ENCODE measurements at places on chromosomes 12 and 14.
A peak's percentile ranks its signal among the peaks of the same experiment; 100 is the strongest.

- no peak for DNase-seq
Measured at GRCh38 chr14:33432407-33433023, 493.8 kb downstream of the NPAS3 start.

GRCh38 chr12:116727261-116727660 lies 10.6 kb downstream of the SPRING1 start:
- no peak for DNase-seq

DNA sequence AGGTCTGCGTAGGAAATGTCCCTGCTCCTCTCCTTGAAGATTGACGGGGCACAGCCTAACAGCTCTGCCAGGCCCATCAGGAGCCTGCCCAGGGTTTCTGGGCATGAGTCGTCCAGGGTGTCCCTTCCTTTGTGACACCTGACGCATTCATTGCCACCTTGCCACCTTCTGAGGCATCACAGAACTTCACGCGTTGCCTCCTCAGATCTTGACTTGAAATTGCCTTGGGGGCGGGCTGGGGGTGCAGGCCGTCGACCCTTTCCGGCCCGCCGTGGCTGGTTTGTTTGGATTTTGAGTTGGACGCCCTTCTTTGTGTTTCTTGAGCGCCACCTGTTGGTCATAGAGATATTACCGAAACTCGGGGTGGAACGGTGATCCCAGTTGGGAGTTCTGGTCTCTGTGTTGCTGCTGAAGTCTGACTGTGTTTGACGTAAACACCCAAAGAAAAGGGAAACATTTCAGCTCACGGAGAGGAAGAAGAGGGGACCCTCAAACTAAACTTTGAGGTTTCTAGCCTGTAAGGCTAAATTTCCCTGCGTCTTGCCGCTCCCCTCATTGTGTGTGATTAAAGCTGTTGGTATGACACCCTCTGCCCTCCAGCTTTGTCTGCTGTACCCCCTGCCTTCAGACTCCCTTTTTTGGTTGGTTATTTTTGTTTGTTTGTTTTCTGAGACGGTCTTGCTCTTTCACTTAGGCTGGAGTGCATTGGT lies 44.6 kb downstream of the MLXIP start:
- peak; percentile 71 for DNase-seq

GRCh38 chr14:34614638-34615037 lies 15.3 kb downstream of the SNX6 start:
- no peak for DNase-seq

DNA sequence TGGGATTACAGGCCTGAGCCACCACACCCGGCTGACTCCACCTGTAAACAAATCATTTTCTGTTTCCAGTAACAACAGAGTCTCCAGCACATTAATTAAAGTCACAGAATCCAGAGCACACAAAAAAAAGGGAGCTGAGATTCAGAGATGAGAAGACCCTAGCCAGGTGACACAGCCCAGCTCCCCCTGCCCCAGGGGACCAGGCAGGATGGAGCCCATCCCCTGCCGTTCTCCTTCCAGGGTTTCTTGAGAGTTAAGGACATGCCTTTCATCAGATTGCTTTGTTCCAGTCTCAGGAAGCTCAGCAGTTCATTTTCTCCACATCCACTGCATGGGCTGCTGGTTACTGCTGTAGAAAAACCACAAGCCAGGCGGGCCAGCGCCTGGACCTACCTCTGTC lies 81.2 kb downstream of the RIMBP2 start:
- no peak for DNase-seq

DNA sequence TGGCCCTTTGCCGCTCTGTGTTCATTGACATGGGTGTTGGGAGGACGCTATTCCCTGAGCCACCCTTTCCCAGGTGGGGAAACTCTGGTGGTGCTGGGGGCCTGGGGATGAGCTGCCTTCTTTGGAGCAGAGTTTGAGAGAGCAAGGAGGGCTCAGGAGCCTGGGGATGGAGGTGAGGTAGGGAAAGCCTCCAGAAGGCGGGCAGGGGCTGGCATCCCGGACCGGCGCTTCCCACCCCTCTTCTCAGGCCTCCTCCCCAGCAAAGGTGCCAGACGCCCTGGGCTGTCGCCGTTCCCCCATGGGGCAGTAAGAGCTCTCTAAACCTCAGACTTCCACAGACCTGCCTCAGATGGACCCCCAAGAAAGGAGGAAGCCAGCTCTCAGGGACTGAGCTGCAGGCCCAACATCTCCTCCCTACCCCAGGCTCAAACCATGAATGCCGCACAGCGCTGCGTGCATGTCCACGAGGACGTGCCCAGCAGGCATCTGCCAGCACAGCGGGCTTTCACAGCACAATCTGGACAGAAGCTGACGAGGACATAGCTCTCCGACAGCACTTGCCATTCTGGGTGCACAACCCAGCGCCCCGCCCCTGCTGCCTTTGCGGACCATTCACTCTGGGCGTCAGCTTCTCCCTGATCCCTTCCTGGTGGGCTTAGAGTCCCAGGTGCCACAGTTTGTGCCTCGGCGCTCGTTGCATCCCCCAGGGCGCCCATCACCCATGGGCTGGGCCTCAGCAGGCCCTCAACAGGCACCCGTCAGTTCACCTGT lies 14.9 kb upstream of the TTC7B start:
- DNase-seq: no peak

DNA sequence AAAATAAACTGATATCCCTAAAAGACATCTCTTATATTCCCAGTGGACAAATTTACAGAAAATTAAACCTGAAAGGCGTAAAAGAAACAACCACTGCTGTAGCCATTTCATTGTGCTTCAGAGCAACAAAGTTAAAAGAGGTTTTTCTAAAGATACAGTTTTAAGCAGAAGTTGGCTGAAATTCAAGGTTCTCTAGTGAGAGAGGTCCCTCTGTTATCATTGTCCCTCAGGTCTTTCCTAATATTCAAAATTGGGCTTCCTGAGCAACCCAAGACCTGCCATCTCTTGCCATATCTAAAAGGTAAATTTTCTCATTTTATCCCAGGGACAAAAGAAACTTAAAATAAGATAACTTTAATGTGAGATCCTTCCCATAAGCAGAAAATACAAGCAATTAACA lies 10.7 kb upstream of the SOS2 start:
- DNase-seq: no peak

- DNase-seq: no peak
Measured at GRCh38 chr14:71116568-71117122, 209.4 kb downstream of the PCNX1 start.

DNA sequence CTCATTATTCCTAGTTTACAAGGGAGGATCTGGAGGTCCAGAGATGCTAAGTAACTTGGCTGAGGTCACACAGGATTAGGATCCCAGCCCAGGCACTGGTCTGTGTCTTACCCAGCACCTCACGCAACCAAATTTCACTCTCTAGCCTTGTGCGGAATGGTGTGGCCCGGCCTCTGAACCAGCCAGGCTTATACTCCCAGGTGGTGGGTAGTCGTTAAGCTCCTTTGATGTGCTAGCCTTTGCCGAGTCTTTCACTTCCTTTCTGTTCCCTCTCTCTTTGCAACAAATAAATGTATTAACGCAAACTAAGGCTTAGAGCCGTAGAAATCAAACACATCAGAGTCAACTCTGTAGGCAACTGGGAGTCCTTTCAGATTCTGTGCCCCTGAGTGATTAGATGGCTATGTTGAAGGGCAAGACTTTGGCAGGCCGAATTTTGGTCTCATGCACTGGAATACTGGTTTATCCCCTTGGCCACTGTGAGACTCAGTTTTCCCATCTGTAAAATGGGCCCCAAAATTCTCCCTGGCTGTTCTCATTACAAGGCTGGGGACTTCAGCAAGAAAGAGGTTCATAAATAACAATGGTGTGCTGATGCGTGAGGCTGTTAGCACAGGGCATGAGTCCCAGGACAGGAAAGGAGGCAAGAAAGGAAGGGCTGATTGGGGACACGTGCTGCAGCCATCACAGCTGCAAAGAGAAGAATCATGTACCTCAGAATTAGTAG lies 126.3 kb downstream of the AACS start:
- DNase-seq: no peak

DNA sequence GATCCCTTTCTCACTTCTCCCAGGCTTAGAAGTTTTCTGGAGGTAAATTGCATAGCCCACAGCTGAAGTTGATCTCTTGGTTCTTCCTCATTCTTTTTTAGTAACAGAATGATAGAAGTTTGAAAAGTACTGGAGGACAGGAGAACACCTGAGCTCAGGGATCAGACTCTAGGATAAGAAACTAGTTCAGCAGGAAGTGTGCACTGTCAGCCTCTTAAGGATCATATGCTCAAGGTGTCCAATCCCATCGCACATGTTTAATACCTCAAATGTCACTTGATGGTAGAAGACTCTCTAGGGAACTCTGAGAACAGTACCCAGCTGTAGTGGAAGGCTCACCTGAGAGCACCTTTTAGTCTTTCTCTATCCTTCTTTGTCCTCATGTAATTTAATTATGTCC lies 14.7 kb upstream of the LIMA1 start:
- DNase-seq: no peak

DNA sequence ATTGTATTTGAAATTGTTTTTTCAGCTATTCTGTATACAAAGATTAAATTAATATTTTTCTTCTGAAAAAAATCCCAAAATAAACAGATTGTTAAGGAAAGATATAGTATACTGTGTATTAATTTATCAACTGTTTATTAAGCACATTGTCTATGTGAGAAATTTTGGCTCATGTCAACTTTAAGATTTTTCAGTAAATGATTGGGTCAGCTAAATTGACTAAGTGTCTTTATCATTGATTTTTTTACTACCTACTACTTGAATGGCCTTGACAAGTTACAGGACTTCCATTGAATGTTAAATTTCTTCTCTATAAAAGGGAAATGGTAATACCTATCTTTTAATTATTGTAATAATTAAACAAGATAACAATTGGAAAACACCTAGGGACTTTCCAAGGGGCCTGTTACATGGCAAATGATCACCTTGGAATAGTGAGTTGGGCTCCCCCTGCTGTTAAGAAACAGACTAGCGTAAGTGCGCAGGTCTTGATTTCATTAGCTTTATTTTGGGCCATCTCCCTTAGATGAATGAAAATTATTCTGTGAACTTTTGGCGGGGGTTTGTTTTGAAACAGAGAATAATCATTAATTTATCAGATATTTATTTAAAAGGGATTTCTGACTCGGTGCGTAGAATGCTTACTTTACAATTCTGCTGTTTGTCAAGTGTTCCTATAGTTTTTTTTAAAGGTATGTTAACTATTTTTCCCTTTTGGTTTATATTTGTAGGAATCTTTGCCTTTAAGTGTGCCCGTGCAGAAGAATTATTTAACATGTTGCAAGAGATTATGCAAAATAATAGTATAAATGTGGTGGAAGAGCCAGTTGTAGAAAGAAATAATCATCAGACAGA lies 14.5 kb upstream of the CCT2 start:
- DNase-seq: peak; percentile 45

- DNase-seq: no peak
Measured at GRCh38 chr12:51240971-51241370, 2.3 kb downstream of the DAZAP2 start.

DNA sequence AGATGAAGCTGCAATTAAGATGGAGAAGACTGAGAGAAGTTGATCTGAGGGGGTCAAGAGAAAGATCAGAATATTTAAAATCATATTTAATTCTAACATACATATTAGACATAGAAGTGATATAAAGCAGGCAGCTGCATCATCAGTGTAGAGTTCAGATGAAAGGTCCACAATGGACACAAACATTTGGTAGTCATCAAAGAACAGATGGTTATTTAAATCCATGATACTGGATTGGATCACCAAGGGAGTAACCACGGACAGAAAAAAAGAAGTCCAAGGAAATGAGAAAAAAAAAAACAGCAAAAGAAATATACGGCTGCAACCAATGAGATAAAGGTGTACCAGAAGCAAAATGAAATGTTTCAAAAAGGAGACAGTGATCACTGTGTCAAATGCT lies 20.1 kb downstream of the NOVA1 start:
- no peak for DNase-seq

GRCh38 chr14:25197885-25198284 lies 147.9 kb upstream of the STXBP6 start:
- DNase-seq: no peak

DNA sequence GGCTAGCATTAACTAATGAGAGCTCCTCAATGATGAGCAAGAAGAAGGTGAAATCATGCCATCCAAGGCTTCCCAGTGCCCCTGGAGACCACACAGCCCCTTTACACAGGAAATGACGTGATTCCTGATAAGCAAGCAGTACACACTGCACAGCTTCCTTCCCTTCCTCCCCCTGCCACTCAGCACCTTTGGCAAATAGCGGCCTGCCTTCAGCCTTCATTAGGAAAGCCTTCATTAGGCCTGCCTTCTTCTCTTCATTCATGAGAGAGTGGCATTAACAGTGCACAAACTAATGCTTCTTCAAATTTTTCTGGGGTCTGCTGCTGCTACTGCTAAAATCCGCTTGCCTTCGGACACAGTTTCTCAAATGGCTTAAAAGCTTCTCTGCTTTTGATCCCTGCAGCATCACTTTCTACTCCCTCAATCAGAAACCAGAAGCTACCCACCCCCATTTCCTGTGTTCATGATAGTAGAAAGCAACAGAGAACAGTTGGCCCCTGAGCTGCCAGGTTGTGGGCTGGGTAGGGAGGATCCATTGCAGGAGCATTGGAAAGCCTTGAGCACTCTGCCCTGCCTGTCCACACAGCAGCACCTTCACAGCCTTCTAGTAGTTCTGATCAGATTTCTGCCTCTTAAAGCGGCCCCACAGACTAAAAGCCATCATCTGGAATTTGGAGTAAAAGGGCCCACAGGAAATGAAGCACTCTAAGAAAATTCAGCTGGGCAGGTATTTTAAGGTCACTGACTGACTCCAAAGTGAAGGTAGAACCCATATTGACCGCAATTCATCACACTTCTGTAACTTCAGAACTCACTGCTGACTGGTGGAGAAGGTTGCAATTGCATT lies 103.8 kb upstream of the ETV6 start:
- peak; percentile 48 for DNase-seq

DNA sequence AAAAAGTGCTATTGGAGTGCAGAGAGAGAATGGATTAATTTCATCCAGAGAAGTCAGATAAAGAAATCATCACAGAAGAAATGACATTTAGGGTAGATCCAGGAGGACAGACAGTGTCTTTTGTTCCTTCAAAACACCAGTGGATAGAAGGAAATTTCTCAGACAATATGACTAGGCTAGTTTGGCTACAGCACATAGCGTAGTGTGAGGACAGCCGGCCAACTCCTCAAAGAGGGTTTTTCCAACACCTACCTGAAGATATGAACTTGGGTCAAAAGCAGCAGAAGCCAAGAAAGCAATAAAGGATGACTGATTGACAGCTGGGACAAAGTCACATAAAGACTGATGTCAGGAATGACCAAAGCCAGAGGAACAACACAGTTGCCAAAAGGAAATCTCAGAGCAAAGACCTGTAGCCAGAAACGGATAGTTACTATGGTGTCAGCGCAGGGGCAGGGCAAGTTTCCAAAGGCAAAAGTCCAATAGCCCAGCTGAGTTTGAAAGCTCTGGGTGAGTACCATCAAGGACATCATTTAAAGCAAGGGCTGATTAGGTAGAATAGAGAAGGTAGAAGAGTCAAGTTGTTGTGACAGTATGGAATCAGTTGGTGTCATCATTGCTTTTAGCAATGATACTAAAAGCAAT lies 58.7 kb upstream of the PDE3A start:
- no peak for DNase-seq

DNA sequence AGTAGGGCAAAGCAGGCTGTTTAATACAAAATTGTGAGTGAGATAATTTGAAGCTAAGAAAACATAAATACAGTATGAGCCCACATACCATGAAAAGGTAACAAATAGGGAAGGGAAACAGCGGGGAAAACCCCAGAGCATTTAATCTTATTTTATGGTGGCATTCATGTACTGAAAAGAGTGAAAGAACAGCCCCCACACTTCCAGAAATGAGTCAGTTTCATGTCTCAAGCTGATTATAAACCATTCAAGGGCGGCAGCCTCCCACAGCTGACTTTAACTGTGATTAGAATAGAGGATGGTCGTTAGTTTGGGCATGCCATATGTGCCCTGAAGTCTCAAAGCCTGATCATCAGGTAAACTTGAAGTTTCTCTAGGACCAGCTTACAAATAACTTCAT lies 64.5 kb downstream of the FOXG1 start:
- no peak for DNase-seq
